ENCODE measurements at places on chromosomes 16 and 17. TPM values are rescaled to one million over a fixed set of nuclear protein-coding genes. Genes with fewer than 3 reads are reported as not detected.

The DYNLRB2 gene
- total RNA-seq, result not detected

The TMC6 gene
- 251 TPM for total RNA-seq

The ABI3 gene
- 28.4 TPM for total RNA-seq

The CES4A gene
- total RNA-seq, result 27.5 TPM

The TBC1D3D gene
- total RNA-seq, result not detected

The PRCD gene
- total RNA-seq, result not detected

The ZNF276 gene
- total RNA-seq, result 33.3 TPM

The SEC14L5 gene
- total RNA-seq, result not detected

The PRAC1 gene
- not detected for total RNA-seq

The SHISA9 gene
- total RNA-seq, result not detected

The ATP2C2 gene
- not detected for total RNA-seq

The BRIP1 gene
- 19.9 TPM for total RNA-seq

The CACNG4 gene
- not detected for total RNA-seq

The HBA1 gene
- total RNA-seq, result not detected

The RNF167 gene
- total RNA-seq, result 125 TPM

The TEDC2 gene
- total RNA-seq, result 41.7 TPM

The MPV17L gene
- 0.09 TPM for total RNA-seq

The PDIA2 gene
- total RNA-seq, result not detected

The OR4D1 gene
- total RNA-seq, result 0.14 TPM

The HIC1 gene
- total RNA-seq, result 49.4 TPM

The PIK3R5 gene
- 32.6 TPM for total RNA-seq

The SDK2 gene
- total RNA-seq, result 0.52 TPM

The MILR1 gene
- total RNA-seq, result not detected

The VAT1L gene
- not detected for total RNA-seq

The SLC16A13 gene
- total RNA-seq, result 12.4 TPM

The CCDC154 gene
- 1.3 TPM for total RNA-seq

The SLC13A5 gene
- total RNA-seq, result not detected

The BEAN1 gene
- not detected for total RNA-seq

The CRHR1 gene
- total RNA-seq, result not detected

The DDX42 gene
- total RNA-seq, result 145 TPM

The CACNB1 gene
- 20.4 TPM for total RNA-seq

The MYO15A gene
- 0.70 TPM for total RNA-seq

The IRX6 gene
- total RNA-seq, result not detected

The RBBP6 gene
- total RNA-seq, result 73.8 TPM

The KRT14 gene
- not detected for total RNA-seq

The KRTAP3-1 gene
- not detected for total RNA-seq

The CES5A gene
- total RNA-seq, result not detected

The BRD7 gene
- total RNA-seq, result 92.7 TPM

The WFDC1 gene
- not detected for total RNA-seq

The PYDC1 gene
- not detected for total RNA-seq

The ASPHD1 gene
- total RNA-seq, result 4.4 TPM

The KRT27 gene
- not detected for total RNA-seq

The KRTAP4-5 gene
- not detected for total RNA-seq

The P2RX1 gene
- 0.78 TPM for total RNA-seq

The IRX5 gene
- total RNA-seq, result not detected

The CHST4 gene
- not detected for total RNA-seq

The CD300E gene
- not detected for total RNA-seq

Data from activated CD4-positive, alpha-beta T cell treated with anti-CD3 and anti-CD28 coated beads, Interleukin-2, amount 10 ng/mL, durations not matched to agents 24 days and 14 days (primary cell).